ENCODE measurements at places on chromosomes 13 and 19.

DNA sequence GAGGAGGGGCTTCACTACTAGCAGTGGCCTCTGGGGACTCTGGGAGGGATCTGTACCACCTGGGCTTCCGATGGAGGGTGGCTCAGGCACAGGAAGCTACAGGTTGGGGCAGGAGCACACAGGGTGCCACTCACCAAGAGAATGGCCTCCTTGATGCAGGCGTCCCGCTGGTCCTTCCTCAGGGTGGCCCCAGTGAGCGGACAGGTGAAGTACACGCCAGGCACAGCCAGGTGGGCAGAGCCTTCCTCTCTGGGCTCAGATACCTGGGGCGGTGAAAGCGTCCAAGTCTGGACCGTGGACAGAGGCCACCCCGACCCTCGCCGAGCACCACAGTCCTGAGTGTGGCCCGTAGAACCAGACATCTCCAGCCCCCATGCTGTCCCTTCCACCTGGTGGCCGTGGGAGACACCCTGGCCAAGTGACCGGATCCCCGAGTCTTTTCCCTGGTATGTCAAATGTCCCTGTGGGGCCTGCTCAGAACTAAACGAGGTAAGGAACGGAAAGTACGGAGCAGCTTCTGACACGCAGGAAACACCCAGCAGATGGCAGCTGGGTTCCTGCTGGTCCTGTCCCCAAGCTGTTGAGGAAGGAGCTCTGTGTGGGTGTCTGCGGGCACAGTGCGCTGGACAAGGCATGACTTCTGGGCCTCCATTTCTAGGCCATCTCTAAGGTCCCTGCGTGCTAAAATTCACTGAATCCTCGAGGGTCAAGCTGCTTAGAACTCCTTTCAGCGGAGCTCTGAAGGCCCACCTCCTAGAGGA, 5.2 kb downstream of the UBXN6 start:
- DNase-seq = no peak

DNA sequence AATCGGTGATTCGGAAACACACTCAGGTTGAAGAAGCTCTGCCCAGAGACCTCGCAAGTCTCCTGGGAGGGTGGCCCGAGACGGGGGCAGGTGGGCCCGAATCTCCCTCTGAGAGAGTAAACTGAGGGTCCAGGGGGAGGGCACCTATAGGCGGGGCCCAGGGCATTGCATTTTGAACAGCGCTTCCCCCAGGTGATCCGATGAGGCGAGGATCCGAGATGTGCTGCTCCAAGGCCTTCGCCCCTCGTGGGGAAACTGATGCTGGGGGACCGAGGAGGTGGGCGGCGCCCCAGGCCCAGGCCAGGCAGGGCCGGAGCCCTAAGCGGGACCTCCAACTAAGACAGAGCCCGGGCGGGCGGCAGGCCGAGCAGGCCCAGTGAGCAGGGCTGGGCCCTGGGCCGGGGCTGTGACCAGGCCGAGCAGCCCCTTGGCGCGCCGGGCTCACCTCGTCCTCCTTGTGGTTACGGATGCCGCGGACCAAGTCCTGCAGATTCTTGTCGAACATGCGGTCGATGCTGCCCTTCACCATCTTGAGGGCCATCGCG, 500 bp downstream of the AP3D1 start:
- no peak for DNase-seq

DNA sequence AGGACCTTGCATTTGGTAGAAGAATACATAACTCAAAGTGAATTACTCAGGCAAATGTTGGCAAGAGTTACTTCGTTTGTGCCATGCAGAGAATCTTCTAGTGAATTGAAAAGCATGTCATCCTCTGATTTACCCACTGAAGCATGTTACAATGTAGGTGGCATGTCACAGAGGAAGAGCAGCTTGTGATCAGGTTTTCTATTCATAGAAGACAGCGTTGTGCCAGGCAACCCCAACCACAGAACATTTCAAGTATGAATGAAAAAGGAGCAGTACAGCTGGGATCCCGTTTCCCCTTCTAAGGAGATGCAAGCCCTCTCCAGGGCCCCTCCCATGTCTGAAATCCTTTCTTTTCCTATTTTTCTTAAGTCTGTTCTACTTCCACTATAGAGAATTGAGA, 6.0 kb upstream of the KATNAL1 start:
- DNase-seq = no peak

DNA sequence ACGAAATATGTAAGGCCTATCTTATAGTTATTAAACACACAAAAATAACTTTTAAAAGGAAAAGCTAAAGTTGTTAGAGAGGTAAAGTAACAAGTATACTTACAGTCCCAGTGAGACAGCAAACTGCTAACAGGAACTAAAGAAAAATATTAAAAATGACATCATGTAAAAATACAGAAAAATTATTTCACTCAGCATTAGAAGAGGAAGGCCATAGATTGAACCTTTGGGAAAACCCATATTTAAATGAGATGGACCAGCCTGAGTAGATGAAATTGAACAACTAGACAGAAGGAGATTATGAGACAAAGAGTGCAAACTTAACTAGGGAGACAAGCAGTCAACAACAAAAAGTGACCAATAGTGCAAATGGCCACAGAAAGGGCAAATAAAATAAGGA, 49.4 kb downstream of the LNX2 start:
- no peak for DNase-seq

DNA sequence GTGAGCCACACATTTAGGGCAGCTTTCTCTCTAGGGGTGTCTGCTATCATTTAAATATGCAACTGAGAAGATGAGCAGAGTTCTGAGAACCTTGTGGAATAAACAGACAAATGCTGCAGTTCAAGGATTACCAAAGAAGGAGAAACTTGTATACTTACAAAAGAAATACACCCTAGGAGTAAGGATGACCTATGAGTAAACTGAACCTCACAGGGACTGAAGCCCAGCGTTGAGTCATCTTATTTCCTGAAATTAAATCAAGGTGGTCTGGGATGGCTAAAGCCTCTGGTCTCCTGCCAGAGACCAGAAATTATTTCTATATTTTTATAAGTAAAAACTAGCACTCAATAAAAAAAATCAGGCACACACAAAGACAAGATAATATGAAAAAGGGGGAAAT, 40.1 kb downstream of the FAM216B start:
- no peak for DNase-seq

DNA sequence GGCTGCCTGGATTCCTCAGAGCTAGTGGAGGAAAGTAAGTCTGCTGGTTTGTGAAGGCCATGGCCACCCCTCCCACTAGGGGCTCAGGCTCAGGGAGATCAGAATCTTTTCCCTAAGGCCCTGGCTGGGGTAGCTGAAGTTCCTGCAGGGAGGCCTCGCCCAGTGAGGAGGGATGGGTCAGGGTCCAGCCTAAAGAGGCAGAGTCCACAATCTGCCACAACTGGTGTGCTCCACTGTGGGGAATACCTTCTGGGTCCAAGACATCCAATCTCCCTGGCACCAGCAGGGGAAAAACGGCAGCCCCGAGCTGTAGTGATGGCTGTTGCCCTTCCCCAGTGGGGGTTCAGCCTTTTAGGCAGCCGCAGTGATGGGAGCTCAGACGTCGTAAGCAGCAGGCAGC, 23.2 kb downstream of the IGFL3 start:
- no peak for DNase-seq

- DNase-seq = no peak
Measured at GRCh38 chr19:31625056-31625455, 275.8 kb upstream of the TSHZ3 start.

DNA sequence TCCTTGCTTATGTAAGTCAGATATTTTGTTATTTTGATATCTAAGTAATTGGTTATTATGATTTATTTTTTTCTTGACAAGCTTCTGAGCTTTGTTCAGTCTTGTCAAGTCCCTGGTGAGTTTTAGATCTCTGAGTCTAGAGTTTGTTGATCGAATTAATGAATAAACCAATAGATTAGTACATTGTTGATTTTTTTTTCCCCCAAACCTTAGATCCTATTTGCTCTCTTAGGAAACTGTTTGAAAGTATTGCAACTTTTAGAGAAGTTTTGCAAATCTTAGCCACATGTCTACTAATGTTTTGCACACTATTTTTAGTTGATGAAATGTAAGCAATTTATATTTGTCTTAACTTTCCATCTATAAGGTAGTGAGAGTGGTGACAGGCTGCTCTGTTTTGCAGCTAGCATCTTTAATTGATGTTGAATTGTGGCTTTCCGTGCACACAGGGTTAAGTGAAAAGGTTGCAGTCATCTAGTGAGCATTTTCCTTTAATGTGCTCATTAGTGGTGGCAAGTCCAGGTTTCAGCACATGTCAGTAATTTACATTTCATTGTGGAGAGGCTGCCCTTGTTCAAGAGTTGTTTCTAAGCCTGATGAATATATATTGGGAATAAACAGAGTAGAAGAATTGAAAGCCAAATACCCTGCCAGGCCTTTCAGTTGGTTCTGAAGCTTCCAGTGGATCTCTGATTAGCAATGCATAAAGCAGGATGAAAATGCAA, 86.3 kb downstream of the PCCA start:
- DNase-seq = no peak

DNA sequence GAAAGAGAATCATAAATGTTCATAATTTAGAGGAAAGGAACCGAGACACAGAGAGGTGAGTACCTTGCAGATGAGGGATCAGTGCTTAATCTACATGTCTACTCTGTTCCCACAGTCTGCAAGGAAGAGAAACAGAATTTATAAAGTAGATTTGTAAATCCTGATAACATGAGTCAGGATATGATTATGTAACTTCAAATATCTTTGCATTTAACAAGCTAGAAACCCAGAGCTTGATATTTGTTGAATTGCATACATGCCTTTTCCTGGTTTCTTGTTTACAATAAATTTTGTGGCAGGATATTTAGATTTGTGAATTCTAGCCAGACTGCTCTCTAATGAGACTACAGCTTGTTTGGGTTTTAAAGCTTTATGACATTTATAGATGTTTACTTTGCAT, 219.2 kb downstream of the ENOX1 start:
- no peak for DNase-seq

DNA sequence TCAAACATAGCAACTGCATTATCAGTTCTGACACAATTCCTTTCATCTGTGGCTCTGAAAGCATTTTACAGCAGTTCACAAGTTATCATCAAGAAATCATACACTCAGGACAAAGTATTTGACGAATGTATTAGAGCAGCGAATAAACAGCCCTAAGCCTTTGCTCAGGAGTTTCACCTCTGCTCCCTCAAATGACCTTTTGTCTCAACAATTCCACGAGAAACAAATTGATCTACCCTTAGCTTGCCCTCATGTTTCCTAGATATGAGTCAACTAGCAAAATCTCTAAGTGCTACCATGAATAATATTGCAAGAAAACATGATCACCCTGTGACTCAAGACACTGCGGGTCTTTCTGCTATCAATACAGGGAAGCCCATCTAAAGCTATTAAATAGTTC, 396.1 kb downstream of the EFNB2 start:
- no peak for DNase-seq

- no peak for DNase-seq
Measured at GRCh38 chr13:48446464-48446863, 33.6 kb upstream of the LPAR6 start.

GRCh38 chr19:54160182-54160811, 776 bp upstream of the LENG1 start:
- DNase-seq = no peak

DNA sequence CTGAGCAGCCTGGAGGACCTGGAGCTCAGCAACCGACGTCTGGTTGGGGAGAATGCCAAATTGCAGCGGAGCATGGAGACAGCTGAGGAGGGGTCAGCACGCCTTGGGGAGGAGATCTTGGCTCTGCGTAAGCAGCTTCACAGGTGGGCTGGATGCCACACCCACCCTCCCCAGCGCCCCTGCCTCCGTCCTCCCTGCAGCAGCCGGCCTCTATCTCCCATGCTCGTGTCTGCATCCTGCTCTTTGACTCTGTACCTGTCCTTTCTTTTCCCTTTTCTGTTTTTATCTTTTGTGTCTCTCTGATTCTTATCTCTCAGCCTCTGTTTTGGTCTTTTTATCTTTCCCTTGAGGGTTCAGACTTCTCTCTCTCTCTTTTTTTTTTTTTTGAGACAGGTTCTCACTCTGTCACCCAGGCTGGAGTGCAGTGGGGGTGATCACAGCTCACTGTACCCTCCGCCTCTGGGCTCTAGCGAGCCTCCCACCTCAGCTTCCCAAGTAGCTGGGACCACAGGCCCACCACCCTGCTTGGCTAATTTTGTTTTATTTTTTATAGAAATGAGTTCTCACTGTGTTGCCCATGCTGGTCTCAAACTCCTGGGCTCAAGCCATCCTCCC, 10.1 kb downstream of the KASH5 start:
- no peak for DNase-seq

DNA sequence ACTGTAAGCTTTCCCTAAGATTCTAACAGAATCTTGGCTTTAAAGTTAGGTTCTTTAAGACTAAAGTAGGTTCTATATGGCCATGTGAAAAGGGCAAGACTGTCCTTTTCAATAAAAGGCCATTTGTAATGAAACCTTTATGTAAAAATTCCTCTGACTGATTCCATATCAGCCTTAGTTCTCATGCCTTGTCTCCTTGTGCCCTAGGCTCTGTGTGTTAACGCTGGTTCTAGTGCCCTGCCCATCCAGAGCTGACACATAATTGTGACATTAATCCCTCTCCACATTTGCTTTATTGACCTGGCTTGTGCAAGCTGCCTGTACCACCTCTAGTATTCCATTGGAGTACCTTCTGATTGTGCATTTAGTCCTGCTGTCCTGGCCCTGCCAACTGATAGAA, 28.2 kb downstream of the CYSLTR2 start:
- DNase-seq = no peak

GRCh38 chr19:33559996-33560395, 38.4 kb upstream of the PEPD start:
- DNase-seq = no peak

- no peak for DNase-seq
Measured at GRCh38 chr19:57031106-57031505, 88.7 kb upstream of the USP29 start.

DNA sequence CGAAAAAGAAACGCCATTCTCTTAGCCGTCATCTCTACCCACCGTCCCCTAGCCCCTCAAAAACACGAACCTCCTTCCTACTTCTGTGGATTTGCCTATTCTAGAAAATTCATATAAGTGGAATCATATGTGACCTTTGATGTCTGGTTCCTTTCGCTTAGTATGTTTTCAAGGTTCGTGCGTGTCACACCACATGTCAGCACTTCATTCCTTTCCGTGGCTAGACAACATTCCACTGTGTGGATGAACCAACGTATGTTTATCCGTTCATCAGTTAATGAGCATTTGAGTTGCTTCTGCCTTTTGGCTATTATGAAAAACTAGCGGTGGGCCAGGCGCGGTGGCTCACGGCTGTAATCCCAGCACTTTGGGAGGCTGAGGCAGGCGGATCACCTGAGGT, 14.0 kb upstream of the PPP1R12C start:
- DNase-seq = no peak

DNA sequence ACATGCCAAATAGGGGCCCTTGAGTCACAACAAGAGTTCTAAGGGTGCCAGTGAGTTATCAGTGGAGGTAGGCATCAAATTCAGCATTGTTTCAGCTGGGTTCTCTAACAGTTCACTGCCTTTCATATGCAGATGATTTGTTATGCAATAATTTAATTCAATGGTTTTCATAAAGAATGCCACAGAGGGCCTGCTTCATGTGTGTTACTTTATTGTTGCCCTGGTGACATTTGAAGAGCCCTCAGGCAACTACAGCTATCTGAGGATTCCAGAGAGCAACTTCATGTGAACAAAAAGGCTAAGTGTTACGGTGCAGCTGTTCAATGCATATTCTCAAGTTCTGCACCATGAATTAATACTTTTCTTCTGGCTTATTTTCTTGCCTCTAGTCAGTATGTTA, 43.1 kb upstream of the STARD13 start:
- no peak for DNase-seq
